ENCODE measurements at places on chromosomes 12 and 14.

- no peak for DNase-seq
These were observed 154.9 kb downstream of the DYRK2 start for GRCh38 chr12:67803278-67803993.

GRCh38 chr12:94326727-94327126, 132.9 kb downstream of the CEP83 start:
- DNase-seq = no peak

DNA sequence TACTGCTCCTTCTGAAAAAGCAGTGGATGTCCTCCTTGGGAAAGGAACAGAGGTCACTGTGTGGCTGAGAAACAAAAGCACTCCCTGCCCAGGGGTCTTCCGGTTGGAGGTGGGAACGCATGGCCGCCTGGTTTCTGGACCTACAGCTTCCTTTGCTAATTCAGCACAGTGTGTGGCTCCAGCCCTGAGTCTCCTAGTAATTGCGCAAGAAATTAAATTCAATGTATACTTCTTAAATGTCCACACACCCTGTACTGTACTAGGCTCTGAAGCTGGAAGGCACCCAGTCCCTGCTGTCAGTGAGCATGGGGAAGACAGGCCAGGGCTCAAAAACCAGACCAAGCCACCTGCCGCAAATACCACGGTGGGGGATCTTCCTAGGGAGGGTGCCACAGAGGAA, 13.4 kb downstream of the SLC24A4 start:
- no peak for DNase-seq

DNA sequence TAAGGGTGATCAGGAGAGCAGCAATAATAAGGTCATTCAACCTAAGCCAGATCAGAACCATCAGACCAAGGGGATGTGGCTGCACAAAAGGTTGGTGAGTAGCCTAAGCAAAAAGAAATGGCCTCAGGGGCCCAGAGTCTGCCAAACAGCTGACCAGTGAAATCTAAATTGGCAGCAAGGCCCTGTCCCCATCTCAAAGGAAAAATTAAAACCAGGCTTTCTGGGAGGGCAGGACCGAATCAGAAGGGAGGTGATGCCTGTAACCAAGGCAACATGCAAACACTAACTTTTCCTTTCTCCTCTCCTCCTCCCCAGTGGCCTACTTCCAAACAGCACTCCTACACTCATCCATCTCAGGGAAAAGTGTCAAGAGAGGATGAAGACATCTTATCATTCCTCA, 256.4 kb downstream of the NUAK1 start:
- no peak for DNase-seq

DNA sequence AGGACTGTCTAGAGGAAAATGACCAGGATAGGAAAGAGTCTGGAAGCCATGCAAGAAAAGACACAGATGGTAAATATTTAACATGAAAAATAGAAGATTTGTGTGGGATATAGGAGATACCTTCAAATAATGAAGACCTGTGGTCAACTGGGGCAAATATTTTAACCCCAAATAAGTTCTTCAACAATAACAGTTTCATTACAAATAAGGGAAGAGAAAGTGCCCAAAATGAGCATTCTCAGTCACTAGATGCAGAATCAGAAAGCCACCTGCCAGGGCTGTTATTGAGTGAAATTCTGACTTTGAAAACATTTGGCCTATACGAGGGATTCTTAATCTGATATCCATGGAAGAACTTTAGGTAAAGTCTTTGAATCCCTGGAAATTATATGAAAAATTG, 231.2 kb upstream of the PLEKHG7 start:
- no peak for DNase-seq

GRCh38 chr12:39804898-39805297, 185.3 kb upstream of the ABCD2 start:
- no peak for DNase-seq

DNA sequence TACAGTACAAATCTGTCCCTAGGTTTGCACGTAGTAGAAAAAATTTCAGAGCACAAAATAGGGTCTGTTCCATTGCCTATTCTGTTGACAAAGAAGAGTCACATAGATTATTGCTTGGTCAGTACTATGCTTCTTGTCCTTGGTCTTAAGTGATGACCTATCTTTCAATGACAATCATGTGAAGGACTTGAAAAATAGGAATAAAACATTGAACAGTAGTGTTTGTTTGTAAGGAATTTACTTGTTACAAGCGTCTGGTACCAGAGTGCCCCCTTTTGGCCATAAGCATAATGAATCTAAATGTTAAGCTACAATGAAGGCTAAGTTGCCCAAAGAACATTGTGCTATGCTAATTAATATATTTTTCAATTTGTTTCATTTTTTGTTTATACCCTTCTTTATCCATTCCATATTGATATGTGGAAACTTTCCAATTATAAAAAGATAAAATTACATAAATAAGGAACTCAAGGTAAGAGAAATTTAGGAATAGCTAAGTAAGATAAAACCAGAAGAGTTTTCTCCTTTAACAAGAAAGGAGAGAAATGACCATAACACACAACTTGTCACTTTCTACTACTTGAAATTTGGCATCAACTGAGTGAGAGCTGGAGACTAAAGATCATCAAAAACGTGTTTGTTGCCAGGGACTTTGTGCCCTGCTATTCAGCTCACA, 204.7 kb downstream of the EPS8 start:
- no peak for DNase-seq

DNA sequence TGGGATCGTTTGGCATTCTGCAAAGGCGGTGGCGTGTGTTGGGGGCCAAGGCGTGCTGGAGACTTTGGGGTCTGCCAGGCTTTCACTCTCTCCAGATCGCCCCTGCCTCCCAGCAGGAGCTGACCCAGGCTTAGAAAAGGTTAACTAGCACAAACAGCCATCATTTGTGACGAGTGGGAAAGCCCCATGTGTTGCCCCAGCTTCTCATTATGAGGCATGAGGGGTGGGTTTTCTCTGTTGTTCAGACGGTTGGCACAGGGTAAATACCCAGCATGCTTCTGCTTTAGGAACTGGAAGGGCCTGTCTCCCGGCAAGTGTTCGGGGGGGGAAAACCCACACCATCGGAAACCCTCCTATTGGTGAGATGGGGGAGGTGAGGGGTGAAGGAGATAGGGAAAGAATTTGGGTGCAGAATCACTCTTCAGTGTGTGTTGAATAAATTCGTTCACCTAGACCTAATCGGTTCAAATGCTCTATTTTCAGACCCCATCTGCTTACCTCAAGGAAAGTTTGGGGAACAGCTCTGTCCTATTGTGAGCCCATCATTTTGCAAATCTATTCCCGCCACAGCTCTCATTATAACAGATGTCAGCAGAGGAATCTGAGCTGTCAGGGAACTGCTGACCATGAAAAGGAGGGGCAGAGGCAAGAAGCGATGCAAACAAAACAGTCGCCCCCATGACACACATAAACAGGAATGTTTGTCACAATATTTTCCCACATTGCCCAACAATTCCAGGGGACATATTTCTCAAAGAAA, 34.7 kb upstream of the C12orf42 start:
- DNase-seq = no peak

GRCh38 chr14:68794130-68794850, 1.4 kb upstream of the ZFP36L1 start:
- peak; percentile 85 for DNase-seq

GRCh38 chr12:121565076-121565475, 15.7 kb downstream of the KDM2B start:
- DNase-seq = no peak

GRCh38 chr12:121590476-121591143, 9.8 kb upstream of the KDM2B start:
- no peak for DNase-seq

- no peak for DNase-seq
These were observed 26.8 kb upstream of the BDKRB2 start for GRCh38 chr14:96177766-96178375.

GRCh38 chr12:91565246-91565645, 382.6 kb upstream of the DCN start:
- no peak for DNase-seq

DNA sequence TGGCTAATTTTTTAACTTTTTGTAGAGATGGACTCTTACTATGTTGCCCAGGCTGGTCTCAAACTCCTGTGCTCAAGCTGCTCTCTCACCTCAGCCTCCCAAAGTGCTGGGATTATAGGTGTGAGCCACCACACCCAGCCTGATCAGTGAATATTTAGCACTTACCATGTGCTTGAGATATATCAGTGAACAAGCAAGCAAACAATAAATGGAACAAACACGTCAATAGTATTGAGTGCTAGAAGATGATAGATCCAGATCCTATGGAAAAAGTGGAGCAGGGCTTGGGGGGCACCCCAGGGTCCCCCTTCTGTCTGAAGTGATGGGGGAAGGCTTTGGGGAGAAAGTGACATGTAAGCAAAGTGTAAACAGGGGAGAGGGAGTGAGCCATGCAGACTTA, 83.8 kb downstream of the NT5DC3 start:
- DNase-seq = no peak

Measured in renal pelvis (tissue), 12 donors.